Right atrium auricular region (tissue), 2 donors: ENCODE measurements at places on chromosomes 4 and X.
A peak's percentile ranks its signal among the peaks of the same experiment; 100 is the strongest.

- DNase-seq = peak; percentile 11
Observed at GRCh38 chrX:74525116-74525515, 89.3 kb downstream of the RLIM start.

DNA sequence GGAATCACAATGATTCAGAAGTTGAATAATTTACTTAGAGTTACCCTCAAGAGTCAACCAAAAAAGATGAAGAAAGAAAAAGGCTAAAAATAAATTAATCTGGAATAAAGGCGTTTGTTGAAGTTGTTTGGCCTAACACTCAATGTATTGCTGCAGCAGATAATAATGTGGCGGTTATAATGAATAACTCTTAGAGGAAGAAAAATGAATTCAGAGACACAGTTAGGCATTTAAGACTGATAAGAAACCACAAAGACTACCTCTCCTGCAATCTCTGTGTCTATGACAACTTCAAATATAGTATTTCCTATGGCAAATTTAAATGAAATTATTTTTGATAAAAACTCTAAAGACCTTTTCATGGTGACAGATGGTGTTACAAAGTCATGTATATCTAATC, 1369.1 kb upstream of the AGA start:
- no peak for DNase-seq

GRCh38 chrX:24463077-24463476, 2.0 kb upstream of the PDK3 start:
- DNase-seq = no peak

DNA sequence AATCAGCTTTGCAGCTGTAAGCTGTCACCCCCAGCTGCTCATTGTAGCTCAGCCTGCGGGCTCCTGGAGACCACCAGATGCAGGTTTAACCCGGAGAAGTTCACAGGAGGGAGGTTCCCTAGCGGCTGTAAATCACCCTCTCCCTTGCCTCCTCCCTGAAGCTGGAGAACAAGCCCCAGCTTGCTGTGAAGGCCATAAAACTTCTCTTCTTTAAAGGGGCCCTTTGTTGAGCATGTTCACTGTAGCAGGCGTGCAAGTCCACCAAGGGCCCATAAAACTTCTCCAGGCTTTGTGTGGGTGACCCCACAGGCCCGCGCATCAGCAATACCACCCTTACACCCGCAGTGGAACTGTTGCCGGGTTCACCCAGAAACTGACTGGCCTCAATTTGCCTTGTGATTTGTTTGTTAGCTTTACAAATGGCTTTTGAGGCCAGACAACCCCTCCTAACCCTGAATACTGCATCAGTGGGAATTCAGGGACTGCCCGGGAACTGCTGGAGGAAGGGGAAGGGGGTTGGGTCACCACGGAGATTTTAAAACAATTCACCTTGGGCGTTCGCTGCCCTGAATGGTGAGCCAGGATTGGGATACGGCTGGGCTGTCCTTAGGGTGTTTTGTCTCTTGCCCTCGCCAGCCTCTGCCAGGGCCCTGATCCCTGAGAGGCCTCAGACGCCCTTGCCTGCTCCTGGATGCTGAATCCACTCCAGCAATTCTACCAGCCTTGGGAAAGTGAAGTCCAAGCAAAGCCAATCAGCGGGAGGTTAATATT, 49.5 kb upstream of the ATP6AP2 start:
- DNase-seq = no peak

- no peak for DNase-seq
Observed at GRCh38 chr4:147138171-147138570, 192.5 kb upstream of the TTC29 start.

DNA sequence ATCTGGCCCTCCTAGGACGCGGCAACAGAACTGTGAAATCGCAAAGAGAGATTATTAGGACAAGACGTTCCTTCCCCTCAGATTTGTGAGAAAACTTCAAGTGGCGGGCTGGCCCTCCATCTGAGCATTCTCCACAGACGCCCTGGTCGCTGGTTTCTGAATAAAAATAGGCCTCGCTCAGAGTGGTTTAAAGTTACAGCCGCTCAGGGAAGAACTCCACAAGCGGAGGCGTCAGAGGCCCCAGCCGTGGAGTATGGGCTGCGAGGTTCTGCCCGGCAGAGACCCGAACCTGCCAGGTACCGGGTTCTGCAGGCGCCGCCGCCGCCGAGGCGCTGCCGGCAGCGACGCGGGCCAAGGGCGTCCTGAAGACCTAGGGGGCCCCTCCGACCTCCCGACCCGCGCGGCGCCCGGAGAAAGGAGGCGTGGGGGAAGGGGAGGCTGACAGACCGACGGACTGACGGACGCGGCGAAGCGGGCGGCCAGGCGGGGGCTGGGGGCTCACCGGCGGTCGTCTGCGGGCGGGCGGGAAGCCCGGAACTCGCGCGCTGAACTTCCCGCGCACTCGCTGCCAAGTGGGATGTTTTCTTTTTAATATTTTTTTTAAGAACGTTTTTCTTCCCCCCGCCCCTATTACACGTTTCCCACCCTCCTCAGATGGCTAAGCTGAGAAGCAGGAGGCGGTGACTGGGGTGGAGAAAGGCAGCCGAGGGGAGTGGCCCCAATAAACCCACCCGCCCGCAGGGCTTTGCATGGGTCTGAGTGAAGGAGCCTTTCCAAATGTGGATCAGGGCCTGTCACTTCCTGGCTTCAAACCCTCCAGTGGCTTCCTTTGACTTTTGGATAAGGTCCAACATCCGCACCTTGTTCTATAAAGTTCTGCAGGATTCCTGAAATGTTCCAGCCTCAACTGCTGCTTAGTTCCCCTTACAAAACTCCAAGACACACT, at the start of gene PABPC4L:
Gene PABPC4L (minus strand): TSS at position 574 of the 946 bp plus-strand sequence. CDS start 770 bp downstream, outside the sequence.
- DNase-seq = peak; percentile 67

DNA sequence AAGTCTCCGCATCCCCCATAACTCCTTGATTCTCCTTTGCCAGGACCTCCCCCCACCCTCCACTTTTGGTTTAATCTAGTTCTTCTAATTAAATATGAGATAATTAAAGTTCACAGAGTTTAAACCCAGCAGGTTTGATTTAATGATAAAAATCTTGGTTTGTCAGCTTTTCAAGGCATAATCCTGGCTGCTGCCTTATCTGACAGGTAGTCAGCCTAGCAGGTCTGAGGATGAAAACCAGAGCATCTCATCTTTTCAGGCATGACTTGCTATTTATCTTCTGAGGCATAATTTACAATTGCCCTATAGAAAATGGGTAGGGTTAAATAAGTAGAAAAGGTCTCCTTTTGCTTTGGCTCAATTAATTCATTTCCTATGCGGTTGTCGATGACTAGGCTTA, 591.2 kb downstream of the RPA4 start:
- no peak for DNase-seq

DNA sequence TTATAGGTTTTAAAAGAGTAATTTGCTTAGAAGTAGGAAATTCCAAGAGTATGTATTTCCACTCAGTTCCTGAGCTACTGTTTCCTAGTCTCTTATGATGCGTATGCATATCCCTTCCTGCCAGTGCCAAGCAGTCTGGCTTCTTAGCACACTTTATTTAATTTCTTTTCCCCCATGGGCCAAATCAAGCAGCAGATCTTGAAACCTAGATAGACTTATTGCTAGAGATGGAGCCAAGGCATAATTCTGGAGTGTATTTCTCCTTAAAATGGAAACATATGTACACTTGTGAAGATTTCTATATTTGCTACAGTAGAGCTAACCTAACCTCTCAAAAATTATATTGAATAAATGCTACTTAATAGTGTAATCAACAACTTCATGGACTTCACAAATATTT, 2337.6 kb downstream of the PCDH7 start:
- no peak for DNase-seq

GRCh38 chrX:72492499-72492898, 80.1 kb downstream of the HDAC8 start:
- DNase-seq = no peak

DNA sequence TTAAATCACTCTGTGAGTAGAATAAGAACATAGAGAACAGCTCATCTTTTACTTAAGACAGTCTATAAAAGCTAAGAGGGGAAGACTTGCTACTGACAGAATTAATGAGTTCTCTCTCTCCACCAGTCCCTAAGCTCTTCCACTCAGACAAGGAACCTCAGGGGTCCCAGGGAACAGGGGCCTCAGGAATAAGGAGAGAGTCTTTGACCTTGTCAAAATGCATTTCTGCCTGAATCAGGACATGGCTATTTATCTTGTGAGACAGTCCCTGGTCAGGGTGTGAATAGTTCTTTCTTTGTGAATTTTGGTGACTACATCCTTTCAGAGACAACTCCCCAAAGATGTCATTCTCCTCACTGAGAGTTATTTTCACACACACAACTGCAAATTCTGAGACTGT, 218.7 kb upstream of the HS3ST1 start:
- no peak for DNase-seq

GRCh38 chrX:37658343-37659030, 27.1 kb upstream of the XK start:
- no peak for DNase-seq

- no peak for DNase-seq
Observed at GRCh38 chrX:9249051-9249846, 215.3 kb upstream of the FAM9B start.

GRCh38 chr4:78763251-78763650, 12.9 kb upstream of the BMP2K start:
- no peak for DNase-seq

DNA sequence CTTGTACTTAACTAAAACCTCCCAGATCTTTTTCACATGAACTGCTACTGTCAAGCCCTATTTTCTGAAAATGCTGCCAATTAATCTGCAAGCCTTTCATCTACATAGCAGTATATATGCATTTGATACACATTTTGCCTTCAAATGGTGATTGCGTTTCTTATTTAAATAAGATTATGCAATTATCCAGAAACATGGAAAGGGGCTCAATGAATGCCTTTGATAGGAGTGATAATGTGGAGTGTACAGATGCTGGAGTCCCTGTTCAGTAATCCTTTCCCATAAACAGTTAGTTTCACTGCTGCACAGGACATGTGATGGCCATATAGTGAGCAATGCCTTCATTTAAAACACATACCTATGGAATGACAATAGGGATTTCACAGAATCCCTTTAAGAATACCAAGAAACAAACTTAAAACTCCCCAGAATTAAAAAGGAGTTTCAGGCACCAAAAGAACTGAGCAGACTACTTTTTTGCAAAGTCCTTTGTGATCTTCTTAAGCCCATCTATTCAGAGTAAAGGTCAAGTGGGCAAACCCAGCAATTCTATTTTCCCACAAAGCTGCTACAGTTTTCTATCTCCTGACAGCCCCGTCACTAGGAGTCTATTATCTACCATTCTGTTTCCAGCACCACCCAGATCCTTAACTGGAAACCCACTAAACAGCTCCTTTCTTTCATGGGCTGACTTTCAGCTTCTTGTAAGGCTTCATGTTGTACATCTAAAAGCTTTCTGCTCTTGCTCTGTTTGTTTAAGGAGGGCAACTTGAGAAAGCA, 120.3 kb downstream of the UNC5C start:
- DNase-seq = no peak

DNA sequence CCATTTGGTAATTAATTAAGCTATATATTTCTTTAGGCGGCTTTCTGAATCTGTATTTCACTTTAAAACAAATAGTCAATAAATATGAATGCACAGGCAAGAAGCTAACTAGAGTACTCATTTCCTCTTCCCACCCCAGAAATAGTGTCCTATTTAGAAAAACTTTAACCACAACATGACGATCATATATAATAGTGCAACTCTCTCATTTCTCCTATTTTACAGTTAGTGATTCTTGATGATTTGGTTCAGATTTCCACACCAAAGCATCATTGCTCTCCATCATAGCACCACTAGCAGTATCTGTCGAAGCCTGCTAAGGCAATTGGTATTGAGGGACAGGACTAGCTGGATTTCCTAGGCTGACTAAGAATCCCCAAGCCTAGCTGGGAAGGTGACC, 184.0 kb upstream of the GALNTL6 start:
- no peak for DNase-seq
